ENCODE measurements at places on chromosomes 11 and 22.

- DNase-seq: no peak
These were observed 446.9 kb downstream of the BRD1 start for GRCh38 chr22:49380828-49381114.

- no peak for DNase-seq
These were observed 47.9 kb downstream of the ARHGAP32 start for GRCh38 chr11:129144256-129144655.

- DNase-seq: no peak
These were observed 91.6 kb upstream of the PARVA start for GRCh38 chr11:12285811-12286222.

- DNase-seq: no peak
These were observed 8.0 kb upstream of the TLCD5 start for GRCh38 chr11:120316880-120317688.
